Adrenal gland (tissue), 19 donors: ENCODE measurements at places on chromosomes 4 and X. TPM values are rescaled to one million over a fixed set of nuclear protein-coding genes. Genes with fewer than 3 reads are reported as not detected.

- H3K4me1 ChIP-seq: no peaks in the 10 kb centered on the region
- H3K27me3 ChIP-seq: no peaks in the 10 kb centered on the region
- no peak for DNase-seq
- H3K4me3 ChIP-seq: no peak overlapping the region
- no peaks in the 10 kb centered on the region for H3K36me3 ChIP-seq
- no peak overlapping the region for H3K27ac ChIP-seq
Measured at GRCh38 chr4:69957209-69957608, 8.3 kb downstream of the CSN2 start.

DNA sequence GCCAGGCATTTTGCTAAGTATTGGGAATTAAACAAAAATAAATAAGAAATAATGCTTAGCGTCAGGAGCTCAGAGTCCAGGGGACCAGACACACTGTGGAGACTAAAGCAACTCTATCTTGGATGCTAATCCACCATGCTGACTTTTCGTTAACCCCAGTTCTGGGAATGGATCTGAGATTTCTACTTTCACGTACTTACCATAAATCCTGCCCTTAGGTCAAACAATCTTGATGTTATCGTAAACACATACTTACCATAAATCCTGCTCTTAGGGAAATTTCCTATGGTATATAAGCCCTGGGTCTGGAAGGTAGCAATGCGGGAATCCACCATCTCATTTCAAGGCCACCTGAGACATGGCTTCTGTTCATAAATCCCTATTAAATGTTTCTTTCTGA is 204.5 kb upstream of the IGFBP7 start:
- no peaks in the 10 kb centered on the region for H3K4me1 ChIP-seq
- H3K27me3 ChIP-seq: no peaks in the 10 kb centered on the region
- H3K27ac ChIP-seq: no peak overlapping the region
- no peak for DNase-seq
- H3K4me3 ChIP-seq: no peak overlapping the region

- H3K4me3 ChIP-seq: no peak overlapping the region
- no peaks in the 10 kb centered on the region for H3K27me3 ChIP-seq
- DNase-seq: no peak
- no peaks in the 10 kb centered on the region for H3K36me3 ChIP-seq
- no peaks in the 10 kb centered on the region for H3K4me1 ChIP-seq
Measured at GRCh38 chr4:132502096-132502552, 647.0 kb upstream of the PCDH10 start.

DNA sequence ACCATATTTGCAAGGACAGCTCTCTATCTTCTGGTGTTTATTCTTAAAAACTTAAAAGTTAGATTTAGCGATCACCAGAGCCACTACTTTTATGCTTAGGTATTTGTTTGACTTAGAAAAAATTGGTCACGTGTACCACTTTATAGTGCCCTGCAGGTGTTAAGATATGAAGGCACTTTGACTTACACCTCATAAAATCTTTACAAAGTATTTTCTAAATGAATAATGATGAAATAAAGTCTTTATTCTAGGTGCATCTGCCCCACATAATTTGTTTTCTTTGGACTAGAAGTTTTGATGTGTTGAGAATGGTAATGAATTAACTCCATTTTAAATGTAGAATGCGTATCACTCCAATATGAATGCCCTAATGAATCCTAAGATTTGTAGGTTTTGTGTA is 2.9 kb downstream of the FMR1 start:
- no peaks in the 10 kb centered on the region for H3K27me3 ChIP-seq
- no peak overlapping the region for H3K27ac ChIP-seq
- no peak overlapping the region for H3K4me3 ChIP-seq
- no peaks in the 10 kb centered on the region for H3K36me3 ChIP-seq
- peaks cover 24% of the 10 kb centered on the region for H3K4me1 ChIP-seq

GRCh38 chr4:144663834-144664475 is 18.0 kb downstream of the HHIP start:
- DNase-seq: no peak
- H3K27ac ChIP-seq: no peak overlapping the region
- H3K4me1 ChIP-seq: no peaks in the 10 kb centered on the region
- no peak overlapping the region for H3K4me3 ChIP-seq

DNA sequence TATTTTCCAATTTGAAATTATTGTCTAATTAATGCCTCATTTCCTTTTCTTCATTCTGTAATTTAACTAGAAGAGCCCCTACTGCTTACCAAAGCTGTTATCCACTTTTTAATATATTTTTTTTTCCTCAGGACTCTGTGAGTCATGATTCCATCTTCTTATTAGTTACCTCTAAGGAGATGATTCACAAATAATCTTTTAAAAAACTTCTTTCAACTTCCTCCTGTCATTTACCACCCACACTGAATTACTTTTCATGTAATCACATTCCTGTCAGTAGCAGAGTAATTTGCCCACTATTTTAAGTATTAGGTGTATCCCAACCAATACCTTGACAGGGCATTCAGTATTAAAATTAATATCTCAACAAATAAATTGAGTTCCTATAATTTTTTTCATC is 470.9 kb upstream of the ADGRL3 start:
- H3K4me3 ChIP-seq: no peak overlapping the region
- H3K27ac ChIP-seq: no peak overlapping the region
- H3K4me1 ChIP-seq: no peaks in the 10 kb centered on the region
- H3K36me3 ChIP-seq: no peaks in the 10 kb centered on the region
- no peaks in the 10 kb centered on the region for H3K27me3 ChIP-seq

GRCh38 chr4:85869181-85869580 is 394.2 kb downstream of the ARHGAP24 start:
- H3K4me1 ChIP-seq: peaks cover 8% of the 10 kb centered on the region

- H3K36me3 ChIP-seq: no peaks in the 10 kb centered on the region
- no peak overlapping the region for H3K4me3 ChIP-seq
- DNase-seq: peak; percentile 64
- peaks cover 48% of the 10 kb centered on the region for H3K4me1 ChIP-seq
- no peak overlapping the region for H3K27ac ChIP-seq
- H3K27me3 ChIP-seq: no peaks in the 10 kb centered on the region
Measured at GRCh38 chr4:41569961-41570360, 32.0 kb downstream of the LIMCH1 start.

DNA sequence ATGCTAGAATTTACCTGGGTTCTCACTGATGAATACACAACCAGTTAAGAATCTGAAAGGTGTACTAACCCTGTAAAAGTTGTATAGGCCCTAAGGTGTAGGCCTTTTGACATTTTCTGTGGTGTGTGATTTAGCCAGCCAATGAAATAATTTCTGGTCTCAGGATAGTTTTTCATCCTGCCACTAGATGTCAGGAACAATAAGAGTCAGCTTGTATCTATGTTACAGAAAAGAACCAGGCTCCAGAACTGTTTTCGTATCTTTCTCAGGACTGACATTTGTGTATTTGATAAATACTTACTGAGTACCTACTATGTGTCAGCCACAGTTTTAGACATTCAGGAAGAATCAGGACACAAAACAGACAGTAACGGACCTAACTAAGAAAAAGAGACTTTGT is 673.6 kb upstream of the TENM3 start:
- DNase-seq: no peak
- H3K27ac ChIP-seq: no peak overlapping the region
- H3K36me3 ChIP-seq: no peaks in the 10 kb centered on the region
- H3K4me3 ChIP-seq: no peak overlapping the region
- H3K4me1 ChIP-seq: no peaks in the 10 kb centered on the region

DNA sequence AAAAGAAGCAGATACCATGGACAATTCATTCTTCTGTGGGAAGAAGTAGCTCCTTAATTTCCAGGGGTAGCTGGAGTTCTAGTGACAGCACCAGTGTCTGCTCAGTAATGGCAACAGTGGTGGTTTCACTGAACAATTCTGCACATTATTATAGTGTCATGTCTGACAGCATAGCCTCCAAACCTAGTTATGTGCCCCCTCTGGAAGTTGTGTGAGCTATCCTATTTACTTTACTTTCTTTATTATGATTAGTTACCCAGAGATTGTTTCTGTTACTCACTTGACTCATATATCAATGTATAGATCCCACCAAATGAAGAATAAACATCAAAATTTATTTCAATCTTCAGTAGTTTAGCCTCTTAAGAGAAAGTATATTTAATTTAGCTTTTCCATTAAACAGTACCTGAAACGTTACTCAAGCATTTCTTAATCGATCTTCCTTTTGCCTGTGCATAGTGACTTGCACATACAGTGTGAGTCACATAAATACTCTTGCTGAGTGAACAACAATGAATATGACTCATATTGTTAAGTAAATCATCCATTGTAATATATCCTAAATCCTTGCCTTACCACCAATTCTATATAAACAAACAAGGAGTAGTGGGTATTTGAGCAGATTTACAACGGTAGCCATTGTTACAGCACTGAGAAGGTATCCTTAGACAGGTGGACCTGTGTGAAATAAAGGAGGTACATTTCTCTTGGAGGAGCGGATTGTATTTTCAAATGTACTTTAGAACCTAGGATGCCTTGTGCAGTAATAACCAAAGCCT is 534.7 kb downstream of the ANKRD50 start:
- H3K27me3 ChIP-seq: no peaks in the 10 kb centered on the region
- H3K36me3 ChIP-seq: no peaks in the 10 kb centered on the region
- H3K27ac ChIP-seq: no peak overlapping the region
- no peak for DNase-seq
- H3K4me3 ChIP-seq: no peak overlapping the region

The ARHGAP36 gene
- not detected for total RNA-seq

The SLIT2 gene
- 49.4 TPM for total RNA-seq

The IL15 gene
- total RNA-seq: 5.0 TPM
